ENCODE measurements at places on chromosomes 6 and 20.

GRCh38 chr6:115729036-115729435, 331.7 kb downstream of the FRK start:
- DNase-seq: no peak

GRCh38 chr6:132214716-132215115, 186.6 kb downstream of the MOXD1 start:
- DNase-seq: no peak

DNA sequence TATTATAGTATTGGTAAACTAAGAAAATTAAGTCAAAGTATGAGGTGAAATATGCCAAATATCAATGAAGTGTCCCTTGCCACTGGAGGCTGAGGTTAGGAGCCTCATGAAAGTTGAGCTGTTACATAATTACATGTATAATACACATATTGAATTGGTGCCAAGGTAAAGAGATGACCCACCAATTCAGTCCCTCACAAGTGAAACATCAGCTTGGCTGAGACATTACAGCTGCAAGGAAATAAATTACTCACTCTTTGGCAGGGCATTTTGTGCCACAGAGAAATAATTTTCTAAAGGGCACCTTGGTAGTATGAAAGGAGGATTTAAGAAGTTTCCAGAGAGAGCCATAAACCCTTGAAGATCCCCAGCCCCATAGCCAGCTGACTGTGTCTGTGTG, 127.4 kb downstream of the ADGRG6 start:
- no peak for DNase-seq

GRCh38 chr6:142395266-142395665, 93.5 kb downstream of the ADGRG6 start:
- DNase-seq: no peak

DNA sequence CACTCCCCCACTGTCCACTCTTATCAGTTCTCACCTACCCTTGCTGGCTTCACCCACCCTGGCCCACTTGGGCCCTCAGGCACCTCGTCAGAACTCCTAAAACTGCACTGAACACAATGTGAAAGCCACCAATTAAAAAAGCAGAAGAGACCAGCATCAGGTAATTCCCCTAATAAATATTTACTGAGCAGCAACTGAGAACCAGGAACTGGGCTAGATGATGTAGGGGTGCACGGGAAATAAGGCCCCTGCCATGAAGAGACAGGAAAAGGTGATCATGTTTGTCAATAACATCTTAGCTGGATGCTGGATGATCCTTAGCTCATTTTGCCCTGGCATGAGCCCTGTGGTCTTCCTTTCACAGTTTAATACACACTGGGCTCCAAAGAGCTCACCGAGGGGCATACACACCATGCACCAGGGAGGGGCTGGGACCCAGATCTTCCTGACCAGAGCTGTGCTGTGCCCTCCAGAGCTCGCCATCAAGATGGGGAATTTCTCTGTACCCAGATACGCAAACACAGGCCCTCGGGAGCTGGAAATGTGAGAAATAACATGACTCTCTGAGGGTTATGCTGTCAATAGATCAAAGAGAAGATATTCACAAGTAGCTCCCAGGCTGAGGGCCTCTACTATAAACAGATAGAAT, 113.6 kb upstream of the SLC22A16 start:
- DNase-seq: no peak

DNA sequence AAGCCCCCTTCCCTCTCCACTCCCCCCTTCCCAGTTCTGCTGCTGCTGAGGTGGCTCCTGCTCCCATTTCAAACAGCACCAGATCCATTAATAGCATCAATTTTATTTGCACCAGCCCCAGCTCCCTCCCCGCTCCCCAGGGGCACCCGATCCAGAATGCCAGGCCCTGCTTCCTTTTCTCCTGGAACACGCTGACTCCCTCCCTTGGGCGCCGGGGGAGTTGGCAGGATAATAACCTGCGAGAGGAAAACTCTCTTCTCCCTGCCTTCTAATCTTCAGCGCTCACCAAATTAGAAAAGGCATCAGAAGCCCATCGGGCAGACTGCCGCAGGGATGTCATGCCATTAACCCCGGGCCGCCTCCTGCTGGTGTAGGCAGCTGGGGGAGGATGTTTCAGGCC, 77.8 kb downstream of the NCR2 start:
- DNase-seq: no peak

All from DMS 273 treated with DMSO at 0.1 percent for 48 hours (cell line).